Stimulated activated CD4-positive, alpha-beta T cell treated with anti-CD3 and anti-CD28 coated beads, TNF-alpha, amount 100 ng/mL, for 4 hours (primary cell): ENCODE measurements at places on chromosomes 12 and 14.

GRCh38 chr12:109708939-109709338 is 4.7 kb upstream of the FAM222A start:
- no peak for DNase-seq

- no peak for DNase-seq
These were observed 15.9 kb downstream of the RPH3A start for GRCh38 chr12:112807452-112807851.

GRCh38 chr14:65115615-65116014 is 13.3 kb upstream of the MAX start:
- no peak for DNase-seq

GRCh38 chr12:68178184-68178583 is 18.6 kb upstream of the IFNG start:
- no peak for DNase-seq

- no peak for DNase-seq
These were observed 67.6 kb upstream of the CFL2 start for GRCh38 chr14:34782031-34782430.
